ENCODE measurements at places on chromosomes 1 and 21. TPM values are rescaled to one million over a fixed set of nuclear protein-coding genes. Genes with fewer than 3 reads are reported as not detected.

The C1orf185 gene
- polyA plus RNA-seq = not detected

DNA sequence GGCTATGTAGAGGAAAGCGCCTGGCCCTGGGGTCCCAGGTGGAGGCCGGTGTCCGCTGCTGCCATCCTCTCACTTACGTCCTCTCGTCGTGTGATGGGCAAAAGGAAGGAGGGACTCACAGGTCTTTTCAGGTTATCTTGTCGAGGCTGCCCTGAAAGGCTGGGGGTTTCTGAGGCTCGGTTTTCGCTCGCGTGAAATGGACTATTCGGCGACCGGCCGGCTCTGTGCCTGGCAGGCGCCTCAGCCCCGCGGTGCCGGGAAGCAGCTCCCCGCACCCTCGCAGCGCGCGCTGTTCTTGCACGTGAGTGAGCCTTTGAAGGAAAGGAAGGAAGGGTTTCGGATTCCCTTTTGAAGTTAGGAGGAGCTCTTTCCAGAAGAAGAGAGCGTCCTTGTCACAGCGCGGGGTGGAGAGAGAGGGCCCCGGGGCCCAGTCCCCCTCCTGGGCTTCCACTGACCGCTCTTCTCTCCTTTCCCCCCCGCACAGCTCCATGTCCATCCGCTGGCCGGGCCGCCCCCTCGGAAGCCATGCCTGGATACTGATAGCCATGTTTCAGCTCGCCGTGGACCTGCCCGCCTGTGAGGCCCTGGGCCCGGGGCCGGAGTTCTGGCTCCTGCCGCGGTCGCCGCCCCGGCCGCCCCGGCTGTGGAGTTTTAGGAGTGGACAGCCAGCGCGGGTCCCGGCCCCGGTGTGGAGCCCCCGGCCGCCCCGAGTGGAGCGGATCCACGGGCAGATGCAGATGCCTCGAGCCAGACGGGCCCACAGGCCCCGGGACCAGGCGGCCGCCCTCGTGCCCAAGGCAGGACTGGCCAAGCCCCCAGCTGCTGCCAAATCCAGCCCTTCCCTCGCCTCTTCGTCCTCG lies 57.2 kb downstream of the AJAP1 start:
- no peak for DNase-seq

DNA sequence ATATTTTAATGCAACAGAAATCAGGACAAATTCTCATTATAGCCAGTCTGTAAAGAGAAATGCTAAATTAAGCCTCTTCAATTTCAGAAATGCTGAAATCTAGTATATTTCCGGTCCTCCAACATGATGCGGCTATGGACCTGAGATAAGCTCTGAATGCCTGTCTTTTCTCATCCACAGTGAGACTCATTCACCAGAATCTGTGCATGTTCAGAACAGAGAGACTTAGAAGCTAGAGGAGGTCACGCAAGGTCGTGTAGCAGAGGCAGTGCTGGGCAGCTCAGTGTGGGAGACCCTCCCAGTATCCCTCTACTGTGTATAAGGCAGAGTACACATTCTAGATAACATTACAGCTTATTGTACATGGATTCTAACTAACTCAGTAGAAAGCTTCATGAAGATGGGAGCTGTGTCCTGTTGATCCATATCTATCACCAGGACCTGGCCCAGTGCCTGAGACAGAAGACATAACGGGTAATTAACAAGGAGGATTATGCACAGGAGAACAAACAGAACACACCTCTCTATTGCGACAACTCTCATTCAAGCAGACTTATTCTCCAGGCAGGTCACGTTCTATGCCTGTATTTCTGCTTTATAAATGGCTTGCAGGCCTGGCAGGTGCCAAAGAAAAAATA lies 97.0 kb upstream of the COA6 start:
- no peak overlapping the region for H3K4me3 ChIP-seq
- H3K27ac ChIP-seq = no peak overlapping the region
- H3K4me1 ChIP-seq = no peaks in the 10 kb centered on the region
- DNase-seq = no peak
- no peaks in the 10 kb centered on the region for H3K36me3 ChIP-seq
- no peaks in the 10 kb centered on the region for H3K27me3 ChIP-seq

DNA sequence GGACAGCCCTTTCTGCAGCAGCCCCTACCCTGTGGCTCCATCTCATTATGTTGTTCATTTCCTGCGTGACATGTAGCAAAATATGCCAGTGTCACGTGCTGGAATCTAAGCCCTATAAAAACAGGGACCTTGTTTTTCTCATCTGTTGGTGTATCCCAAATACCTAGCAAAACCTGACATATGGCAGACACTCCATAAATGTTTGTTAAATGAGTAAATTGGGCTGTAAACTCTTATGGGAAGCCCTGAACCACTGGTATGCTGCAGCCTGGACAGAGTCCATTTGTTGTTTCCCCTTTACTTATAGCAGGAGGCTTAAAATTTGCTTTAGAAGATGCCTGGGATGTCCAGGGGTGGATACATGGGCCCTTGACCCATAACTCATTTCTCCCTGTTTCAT lies 363.8 kb downstream of the NPHP4 start:
- no peaks in the 10 kb centered on the region for H3K4me1 ChIP-seq
- H3K4me3 ChIP-seq = no peak overlapping the region
- no peak overlapping the region for H3K27ac ChIP-seq

- peak; percentile 65 for DNase-seq
- no peak overlapping the region for H3K27ac ChIP-seq
- peaks cover 13% of the 10 kb centered on the region for H3K27me3 ChIP-seq
- H3K4me1 ChIP-seq = peaks cover 4% of the 10 kb centered on the region
- H3K36me3 ChIP-seq = no peaks in the 10 kb centered on the region
These were observed 22.8 kb downstream of the LHX4 start for GRCh38 chr1:180252638-180253536.
